ENCODE measurements at places on chromosomes 12 and 14. TPM values are rescaled to one million over a fixed set of nuclear protein-coding genes. Genes with fewer than 3 reads are reported as not detected.

DNA sequence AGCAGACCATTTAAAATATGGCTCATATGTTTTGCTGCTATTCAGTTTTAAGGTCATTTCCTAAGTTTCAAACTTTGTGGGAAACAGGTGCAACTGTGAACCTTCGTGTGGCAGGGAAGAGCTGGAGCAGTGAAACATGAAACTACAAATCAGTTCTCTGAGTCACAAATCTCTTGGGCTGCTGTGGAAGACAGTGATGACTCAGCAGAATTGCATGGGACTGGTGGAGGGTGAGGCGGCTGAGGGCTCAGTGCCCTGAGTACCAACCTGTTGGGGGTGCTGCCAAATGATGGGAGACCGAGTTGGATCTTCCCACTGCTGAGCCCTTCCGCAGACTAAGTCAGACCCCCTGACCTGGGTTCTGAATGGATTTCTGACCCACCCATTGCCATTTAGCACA lies 8.4 kb upstream of the CALM1 start:
- no peak for DNase-seq

Gene NEDD8
- 220 TPM for total RNA-seq

GRCh38 chr12:56374726-56375597 lies 12.3 kb upstream of the APOF start:
- no peak for DNase-seq

DNA sequence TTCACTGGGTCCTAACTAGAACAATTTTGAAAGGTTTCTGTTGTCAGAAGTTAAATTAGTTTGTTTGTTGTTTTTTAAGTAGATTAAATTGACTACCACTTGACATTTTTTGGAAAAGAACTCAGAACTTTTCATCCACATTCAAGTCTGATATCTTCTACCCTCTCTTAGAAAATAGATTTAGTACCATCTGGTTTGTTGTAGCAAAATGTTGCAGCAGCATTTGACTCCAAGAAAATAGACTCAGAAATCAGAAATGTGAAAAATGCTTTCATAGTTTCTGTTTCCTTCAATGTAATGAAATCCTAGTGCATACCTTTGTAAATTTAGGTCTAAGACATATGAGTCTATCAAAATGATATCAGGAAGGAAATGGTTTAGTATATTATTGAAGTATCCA lies 256.3 kb upstream of the CLEC14A start:
- no peak for DNase-seq

Gene ING4
- 18.4 TPM for total RNA-seq

DNA sequence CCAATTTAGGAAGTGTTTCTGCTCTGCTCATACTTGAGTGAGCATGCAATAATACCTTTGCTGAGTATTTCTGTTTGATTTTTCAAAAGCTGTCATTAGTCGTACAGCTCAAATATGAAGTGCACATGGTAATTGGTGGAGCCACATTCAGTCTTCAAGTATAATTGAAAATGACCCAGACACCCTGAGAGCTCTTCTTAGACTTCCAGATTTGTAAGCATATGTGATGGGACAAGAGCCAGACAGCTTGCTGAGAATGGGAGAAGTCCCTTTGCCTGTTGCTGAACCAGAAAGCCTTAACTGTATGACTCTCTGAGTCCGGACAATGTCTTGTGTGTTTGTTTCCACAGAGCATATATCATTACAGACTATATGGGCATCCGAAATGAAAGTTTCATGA lies 307.3 kb downstream of the TMEM117 start:
- DNase-seq = no peak

DNA sequence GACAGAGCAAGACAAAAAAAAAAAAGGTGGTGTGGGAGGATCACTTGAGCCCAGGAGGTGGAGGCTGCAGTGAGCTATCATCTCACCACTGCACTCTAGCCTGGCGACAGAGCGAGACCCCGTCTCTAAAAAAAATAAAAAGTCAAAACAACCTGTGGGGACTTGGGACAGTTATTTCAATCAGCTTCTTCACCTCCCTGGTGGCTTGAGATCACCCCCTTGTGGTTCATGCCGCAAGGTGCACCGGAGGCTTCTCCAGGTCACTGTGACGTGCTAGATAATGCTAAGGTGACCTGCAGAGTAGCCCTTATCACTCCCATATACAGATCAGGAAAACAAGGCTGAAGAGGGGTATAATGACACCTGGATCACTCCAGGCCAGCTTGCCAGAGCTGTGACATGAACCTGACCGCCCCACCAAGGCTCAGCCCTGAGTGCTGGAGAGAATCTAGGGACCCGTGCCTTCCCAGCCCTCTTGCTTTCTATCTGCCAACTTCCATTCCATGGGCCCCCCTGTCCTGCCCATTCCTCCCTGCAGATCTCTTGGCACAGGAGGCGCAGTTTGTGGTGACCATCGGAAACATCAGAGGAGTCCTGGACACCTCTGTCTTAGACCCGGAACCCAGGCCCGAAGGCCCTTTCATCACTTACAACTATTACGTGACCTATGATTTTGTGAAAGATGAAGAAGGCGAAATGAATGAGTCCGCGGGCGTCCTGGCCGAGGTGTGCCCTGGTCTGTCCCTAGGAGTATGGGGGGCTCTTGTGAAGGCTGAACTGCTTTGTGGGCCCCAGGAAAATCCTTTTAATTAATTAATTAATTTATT lies 8.1 kb downstream of the LRRC43 start:
- no peak for DNase-seq

Gene C12orf54
- not detected for total RNA-seq

Gene FOXN3
- total RNA-seq = 27.8 TPM

- no peak for DNase-seq
These were observed 72.0 kb upstream of the PSMA6 start for GRCh38 chr14:35220027-35220676.

GRCh38 chr12:57889500-57889989 lies 43.0 kb upstream of the CTDSP2 start:
- DNase-seq = no peak

DNA sequence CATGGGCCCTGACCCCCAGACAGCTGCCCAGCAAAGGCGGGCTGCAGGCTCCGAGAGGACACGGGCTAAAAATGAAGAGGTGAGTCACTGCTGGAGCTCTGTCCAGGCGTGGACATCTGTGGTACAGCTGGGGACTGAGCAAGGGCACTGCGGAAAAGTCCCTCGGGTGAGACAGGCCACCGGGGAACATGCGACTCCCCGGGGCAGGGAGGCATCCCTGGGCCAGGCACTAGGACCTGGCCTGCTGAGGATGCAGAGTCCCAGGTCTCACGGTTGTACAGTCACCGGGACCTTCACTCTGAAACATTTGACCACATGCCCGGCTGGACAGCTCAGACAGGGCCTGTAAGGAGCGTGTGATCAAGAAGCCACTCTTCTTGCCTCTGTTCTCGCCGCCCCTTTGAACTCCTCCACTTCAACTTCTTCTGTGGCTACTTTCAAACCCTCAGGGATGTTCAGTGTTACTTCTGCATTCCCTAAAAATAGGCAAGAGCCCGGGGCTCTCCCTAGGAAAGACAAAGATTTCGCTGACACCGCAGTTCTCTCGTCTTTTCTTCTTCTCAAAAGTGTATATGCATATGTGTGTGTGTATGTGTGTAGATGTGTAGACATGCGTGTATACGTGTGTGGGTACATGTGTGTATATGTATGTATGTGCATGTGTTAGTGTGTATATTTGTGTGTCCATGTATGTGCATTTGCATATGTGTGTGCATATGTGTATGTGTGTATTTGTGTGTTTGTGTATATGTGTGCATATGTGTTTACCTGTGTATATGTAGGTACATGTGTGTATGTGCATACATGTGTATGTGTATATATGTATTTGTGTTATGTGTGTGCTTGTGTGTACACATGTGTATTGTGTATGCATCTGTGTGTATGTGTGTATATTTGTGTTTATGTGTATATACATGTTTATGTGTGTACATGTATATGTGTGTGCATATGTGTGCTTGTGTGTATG lies 5.0 kb upstream of the RFLNA start:
- no peak for DNase-seq

- DNase-seq = no peak
These were observed 202.7 kb downstream of the RASSF9 start for GRCh38 chr12:85633491-85633890.

- no peak for DNase-seq
These were observed 1749.6 kb upstream of the FLRT2 start for GRCh38 chr14:83780321-83780720.

DNA sequence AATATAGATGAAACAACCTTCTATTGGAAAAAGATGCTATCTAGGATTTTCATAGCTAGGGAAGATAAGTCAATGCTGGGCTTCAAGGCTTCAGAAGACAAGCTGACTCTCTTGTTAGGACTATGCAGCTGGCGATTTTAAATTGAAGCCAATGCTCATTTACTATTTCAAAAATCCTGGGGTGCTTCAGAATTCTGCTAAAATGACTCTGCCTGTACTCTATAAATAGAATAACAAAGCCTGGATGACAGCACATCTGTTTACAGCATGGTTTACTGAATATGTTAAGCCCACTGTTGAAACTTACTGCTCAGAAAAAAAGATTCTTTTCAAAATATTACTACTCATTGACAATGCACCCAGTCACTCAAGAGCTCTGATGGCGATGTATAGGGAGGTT lies 155.1 kb downstream of the PIK3C2G start:
- no peak for DNase-seq

DNA sequence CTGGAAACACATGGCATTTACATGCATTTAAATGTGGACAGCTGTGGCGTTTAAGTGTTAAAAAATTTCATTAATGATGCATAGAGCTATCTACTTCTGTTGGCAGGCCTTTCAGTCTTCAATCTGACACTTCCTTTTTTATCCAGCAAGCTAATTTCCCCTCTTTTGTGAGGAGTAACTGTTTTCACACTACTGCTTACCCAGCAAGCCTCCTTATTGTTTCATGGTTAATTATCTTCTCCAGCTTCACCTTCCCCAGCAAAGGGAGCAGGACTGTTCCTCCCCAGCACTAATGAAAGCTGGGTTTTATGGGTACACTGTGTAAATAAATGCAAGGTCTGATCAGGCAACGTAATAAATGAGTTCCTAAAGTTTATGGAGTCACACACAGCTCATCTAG lies 129.4 kb upstream of the NPAS3 start:
- no peak for DNase-seq

- no peak for DNase-seq
These were observed 123.9 kb downstream of the BRMS1L start for GRCh38 chr14:35949920-35950513.

GRCh38 chr12:51269174-51270066 lies 795 bp downstream of the SMAGP start:
- no peak for DNase-seq

DNA sequence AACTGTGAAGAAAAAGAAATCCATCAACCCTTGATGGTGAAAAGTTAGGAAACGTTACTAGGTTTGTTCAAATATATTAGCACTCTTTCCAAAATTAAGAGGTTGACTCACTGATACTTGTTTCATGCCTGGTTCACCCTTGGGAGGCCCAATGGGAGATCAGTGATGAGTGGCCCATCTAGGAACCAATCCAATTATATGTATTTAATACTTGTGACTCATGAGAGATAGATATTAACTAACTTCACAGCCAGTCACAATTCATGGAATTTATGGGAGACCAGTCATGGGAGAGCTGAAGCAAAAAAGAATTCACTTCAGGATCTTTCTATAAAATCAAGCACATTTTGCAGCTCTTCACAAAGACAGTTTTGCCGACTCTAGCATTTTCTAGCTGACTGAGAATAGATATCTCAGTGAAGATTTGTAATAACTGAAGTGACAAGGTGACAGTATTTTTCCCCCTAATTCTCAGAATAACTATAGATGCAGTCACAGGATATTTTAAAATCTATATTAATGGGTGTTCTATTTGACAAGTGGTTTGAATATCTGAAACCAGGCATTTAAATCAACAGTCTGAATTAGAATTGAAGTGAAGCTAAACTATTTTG lies 230.2 kb downstream of the EPS8 start:
- no peak for DNase-seq

GRCh38 chr12:109552971-109553370 lies 20.3 kb downstream of the MMAB start:
- DNase-seq = no peak

DNA sequence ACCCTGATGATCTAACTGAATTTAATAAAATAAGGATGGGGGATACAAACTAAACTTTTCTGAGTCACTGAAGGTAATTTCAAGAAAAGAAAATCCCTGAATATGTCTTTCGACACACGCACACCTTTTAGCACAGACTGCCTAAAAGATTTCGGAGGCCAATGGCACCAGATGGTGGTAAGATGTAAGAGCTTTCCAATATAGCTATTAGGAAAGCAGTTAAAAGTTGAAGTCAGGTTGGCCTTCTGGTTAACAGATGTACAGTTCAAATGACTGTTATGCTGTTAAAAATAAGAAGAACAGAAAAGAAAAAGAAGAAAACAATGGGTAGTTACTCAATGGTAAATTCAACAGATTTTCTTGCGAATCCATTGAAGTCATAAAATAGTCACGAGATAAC lies 80.7 kb upstream of the KRR1 start:
- DNase-seq = no peak

DNA sequence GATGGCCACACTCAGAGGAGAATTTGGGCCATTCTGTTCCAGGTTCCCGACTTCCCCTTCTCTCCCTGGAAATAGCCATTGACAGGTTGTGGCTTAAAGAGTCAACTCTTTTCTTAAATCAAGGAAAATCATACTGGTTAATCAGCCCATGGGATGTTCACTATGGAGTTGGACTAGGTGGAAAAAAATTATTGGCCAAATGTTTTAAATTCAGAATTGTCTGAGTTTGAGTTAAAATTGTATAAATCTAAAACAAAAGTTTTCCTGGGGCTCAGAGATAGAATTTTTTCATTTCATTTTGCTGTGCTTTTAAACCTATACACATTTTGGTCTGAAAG lies 6.5 kb downstream of the ESRRB start:
- no peak for DNase-seq

- no peak for DNase-seq
These were observed 47.7 kb downstream of the SERPINA3 start for GRCh38 chr14:94659901-94660300.

DNA sequence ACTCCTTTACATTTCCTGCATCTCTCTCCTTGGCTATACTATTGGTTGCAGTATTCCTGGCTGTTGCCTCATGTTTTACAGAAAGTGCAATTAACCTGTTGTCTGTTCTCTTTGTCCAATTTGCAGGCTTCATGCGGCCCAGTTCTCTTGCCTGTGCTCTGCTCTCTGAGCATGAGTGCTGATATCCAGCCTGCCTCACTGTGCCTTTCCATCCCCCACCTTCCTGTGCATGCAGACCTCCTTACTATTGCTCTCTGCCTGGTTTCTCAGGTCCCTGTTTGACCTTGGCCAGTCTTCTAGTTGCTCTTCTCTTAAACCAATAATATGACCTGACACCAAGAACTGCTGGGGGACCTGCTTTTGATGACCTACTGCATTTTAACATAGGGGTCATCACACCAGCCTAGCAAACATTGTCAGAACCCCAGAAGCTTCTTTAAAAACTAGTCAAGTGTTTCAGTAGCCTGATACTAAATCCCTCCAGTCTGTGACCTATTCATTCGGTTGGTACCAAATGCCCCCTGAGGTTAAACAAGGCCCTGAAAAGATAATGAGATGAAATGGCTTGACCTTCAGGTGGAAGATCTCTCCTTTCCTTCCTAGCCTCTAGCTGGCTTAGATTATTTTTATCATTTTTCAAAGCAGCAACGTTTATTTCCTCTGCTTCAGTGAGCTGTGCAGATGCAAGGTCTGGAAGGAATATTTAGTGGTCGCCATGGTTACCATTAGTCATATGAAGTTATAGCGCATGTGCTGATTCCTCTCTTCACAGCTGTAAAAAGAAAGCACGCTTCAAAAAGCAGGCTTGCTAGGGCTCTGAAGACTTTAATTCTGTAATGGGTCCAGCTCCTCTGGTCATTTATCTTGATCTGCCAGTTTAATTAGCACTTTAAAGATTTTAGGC lies 216.5 kb downstream of the PHLDA1 start:
- peak; percentile 88 for DNase-seq

Gene CCDC177
- total RNA-seq = not detected

- no peak for DNase-seq
These were observed 325 bp downstream of the CRIP1 start for GRCh38 chr14:105486974-105487448.

Gene GPN3
- total RNA-seq = 36.0 TPM

Data from epithelial cell of proximal tubule (primary cell).